ENCODE measurements at places on chromosomes 2 and 18.
A peak's percentile ranks its signal among the peaks of the same experiment; 100 is the strongest.

GRCh38 chr2:69134306-69134945, 121.4 kb downstream of the ANTXR1 start:
- no peak for DNase-seq

DNA sequence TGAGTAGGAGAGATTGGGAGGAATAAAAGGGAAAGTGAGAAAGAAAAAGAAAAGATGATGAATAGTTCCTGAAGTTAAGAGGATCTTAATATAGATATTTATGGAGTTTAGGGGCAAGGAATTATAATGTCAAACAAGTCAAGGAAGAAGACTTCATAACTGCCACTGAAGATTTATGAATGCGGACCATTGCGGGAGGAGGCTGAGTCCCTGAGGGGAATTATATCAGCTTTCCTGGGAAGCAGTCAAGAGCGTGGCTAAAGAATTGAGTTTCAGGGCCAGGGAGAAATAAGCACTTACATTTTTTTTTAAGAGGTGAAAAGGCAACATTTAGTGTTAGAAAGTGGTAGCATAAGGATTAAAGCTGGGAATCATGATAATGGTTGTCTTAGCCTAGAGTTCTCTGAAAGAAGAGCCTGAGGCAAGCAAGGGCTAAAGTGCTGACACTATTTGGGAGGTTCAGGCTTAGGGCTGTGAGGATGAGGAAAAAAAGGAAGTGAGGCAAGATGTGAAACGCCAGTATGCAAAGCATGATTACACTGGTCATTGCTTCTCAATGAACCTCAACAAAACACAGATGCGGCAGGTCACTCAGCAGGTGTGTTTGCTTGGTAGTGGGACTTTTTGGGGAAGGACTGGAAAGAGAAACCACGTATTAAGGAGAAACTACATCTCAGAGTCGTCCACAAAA, 217.1 kb downstream of the SLC4A3 start:
- no peak for DNase-seq

DNA sequence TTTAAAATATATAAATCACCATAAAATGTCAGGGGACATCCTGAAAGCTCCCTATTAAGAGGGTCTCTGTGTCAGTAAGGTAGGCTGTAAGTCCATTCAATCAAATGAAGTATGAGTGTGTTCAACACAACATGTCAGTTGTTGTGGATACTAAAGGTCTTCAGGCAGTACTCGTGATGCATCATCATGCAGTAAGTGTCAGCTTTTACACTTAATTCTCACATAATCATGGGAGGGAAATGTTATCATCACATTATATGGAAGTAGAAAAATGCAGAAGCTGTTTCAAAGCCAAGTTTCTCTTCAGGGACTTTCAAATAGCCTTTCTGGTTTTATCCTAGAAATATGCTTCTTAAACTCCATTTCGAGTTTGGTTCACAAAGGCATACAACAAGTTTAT, 477.1 kb upstream of the ID2 start:
- DNase-seq, result no peak

GRCh38 chr2:195320413-195320973, 336.5 kb upstream of the SLC39A10 start:
- no peak for DNase-seq

DNA sequence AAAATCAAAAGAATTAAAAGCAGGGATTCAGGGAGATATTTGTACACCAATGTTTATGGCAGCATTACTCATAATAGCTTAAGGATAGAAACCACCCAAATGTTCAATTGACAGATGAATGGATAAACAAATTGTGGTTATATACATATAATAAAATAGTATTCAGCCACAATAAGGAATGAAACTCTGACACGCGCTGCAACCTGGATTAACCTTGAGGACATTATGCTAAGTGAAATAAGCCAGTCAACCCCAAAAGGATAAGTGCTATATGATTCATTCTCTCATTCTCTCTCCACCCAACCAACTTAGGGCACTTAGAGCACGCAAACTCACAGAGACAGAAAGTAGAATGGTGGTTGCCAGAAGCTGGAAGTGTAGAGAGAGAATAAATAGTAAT, 216.8 kb upstream of the SLC14A2 start:
- no peak for DNase-seq

GRCh38 chr18:12745095-12745795, 42.4 kb downstream of the PSMG2 start:
- no peak for DNase-seq

DNA sequence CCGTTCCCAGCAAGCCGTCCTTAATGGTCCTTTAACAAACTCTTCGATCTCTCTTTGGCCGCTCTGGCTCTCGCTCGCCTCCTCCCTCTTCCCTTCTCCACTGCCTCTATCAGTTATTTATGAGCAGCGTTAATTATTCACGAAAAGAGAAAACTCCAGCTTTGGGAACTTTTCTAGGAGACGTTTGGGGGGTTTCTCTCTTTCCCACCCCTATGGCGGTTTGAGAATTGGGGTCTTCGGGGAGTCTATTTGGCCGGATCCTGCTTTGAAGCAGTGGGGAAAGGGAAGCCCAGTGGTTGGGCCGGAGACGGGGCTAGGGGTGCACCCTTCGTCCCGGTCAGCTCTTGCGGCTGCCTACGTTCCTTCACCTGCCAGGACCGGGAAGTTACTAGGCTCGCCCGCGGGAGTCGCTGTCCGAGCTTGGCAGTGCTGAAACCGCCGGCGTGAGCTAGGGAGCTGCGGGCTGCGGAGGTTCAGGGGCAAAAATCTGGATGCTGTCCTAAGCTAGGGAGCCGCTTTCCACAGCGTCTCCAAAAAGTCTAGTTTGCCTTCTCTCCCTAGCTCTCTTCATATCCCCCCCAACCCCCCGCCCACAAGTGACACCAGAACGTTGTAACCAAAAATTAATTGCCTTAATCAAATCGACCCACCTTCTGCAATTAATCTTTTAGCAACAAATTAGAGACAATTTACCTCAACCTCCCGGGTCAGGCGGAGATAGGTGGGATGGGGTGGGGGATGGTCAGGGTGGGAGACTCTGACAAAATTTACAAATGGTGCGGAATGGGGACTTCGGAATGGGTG, 8.9 kb upstream of the SKOR2 start:
- no peak for DNase-seq

- DNase-seq, result no peak
Observed at GRCh38 chr18:2857491-2858131, 10.8 kb downstream of the EMILIN2 start.

DNA sequence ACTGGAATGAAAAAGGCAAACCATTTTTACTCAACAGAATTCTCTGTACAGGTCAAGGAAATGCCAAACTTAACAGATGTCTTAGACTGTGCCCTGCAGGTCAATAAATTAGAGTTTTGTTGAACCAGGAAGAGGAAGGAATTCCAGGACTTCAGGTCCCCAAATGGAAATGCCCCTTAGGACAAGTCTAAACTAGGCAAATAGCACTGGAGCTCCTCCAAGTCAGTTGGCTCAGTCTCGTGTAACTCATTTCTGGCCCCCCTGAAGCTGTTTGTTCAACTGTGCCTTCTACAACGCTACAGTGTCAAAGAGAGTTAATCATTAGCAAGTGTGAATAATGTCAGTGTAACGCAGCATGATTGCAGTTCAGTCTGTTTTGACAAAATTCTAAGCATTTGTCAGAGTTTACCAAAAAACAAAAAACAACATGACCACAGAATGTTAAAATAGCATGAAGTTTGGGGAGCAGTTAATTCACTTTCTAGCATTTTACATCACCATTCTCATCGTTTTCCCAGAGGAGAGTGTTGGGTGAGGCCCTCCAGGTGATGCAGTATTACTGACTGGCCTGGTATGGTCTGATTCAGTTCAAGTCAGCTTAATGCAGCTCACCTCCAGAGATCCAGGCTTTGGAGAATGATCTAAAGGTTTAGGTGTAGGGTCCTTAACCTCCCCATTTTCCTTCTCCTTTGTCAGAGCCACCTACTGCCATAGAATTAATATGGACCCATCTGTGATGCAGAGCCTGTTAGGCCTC, 108.1 kb downstream of the AQP4 start:
- no peak for DNase-seq

- no peak for DNase-seq
Observed at GRCh38 chr2:238320648-238321281, 447 bp downstream of the TRAF3IP1 start.

- DNase-seq, result no peak
Observed at GRCh38 chr18:75742516-75742915, 315.0 kb upstream of the SMIM21 start.

GRCh38 chr2:227322530-227323205, 2.4 kb upstream of the MFF start:
- no peak for DNase-seq

DNA sequence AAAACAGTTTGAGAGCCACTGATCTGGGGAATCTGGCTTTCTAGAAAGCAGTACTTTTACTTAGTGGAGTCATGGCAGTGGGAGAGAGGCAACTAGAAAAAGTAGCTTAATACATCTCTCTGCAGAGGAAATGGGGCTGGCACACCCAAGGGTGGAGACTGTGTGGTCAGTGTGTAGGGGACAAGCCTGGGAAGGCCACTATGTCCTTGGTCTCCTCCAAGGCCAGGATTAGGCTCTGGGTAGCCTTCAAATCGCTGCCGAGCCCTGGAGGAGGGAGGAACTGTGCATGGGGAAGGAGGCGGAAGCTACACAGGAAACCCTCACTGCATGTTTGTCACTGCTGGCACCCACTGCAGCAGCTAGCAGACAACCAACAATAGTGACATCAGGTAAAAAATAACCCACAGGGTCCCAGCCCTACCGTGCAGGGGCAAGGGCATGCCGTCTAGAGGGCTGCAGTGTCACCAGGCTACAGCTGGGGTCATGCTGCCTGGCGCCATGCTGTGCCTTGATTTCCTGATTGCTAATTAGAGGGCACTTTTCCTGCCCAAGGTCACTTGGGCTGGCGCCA, 34.8 kb downstream of the LBH start:
- peak; percentile 90 for DNase-seq

- DNase-seq, result no peak
Observed at GRCh38 chr2:126785236-126785635, 113.5 kb upstream of the TEX51 start.

DNA sequence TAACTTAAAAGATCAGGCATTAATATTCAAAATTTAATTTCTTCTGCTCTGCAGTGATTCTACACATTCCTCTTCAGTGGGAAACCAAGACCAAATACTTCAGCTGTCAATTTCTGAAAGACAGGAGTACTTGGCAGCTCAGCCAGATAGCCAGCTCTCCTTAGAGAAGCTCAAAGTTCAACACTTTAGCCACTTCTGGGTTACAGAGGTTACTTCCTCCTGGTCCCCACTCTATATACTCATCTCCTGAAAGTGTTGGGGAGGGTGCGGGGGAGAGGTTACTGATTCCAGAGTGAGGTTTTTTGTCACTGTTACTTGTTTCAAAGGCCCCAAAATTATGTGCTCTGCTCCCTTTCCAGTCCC, 4.1 kb downstream of the CYTIP start:
- no peak for DNase-seq

DNA sequence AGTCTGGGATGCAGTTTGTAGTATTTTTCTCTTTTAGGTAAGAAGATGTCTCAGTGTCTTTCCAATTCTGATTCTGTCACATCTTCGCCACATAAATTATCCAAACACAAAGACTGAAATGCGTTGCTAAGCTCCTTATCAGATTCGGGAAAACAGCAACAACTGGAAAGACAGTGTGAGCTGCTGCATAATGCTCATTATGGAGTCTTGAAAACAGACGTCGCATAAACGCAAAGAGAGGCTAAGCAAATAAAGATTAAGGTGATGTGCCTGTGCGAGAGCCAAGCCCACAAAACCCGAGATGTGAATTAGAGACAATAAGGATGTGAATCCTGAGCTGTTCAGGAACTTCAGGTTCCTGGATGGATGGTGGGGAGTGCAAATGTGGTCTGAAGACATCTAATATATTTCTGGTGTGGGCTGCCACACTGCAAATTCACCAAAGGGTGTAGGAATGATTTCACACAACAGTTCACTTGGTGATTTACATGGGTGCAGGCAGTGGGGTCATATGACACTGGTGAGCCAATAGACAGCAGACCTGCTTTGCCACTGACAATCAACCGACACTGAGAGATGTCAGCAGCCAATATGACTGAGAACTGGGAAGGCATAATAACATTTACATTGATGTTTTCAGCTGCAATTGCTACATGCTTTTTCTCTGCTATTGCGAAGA, 195.8 kb downstream of the MTX2 start:
- no peak for DNase-seq

- no peak for DNase-seq
Observed at GRCh38 chr2:231152800-231153557, 28.1 kb upstream of the HTR2B start.

- no peak for DNase-seq
Observed at GRCh38 chr2:135775420-135775819, 33.8 kb downstream of the UBXN4 start.

DNA sequence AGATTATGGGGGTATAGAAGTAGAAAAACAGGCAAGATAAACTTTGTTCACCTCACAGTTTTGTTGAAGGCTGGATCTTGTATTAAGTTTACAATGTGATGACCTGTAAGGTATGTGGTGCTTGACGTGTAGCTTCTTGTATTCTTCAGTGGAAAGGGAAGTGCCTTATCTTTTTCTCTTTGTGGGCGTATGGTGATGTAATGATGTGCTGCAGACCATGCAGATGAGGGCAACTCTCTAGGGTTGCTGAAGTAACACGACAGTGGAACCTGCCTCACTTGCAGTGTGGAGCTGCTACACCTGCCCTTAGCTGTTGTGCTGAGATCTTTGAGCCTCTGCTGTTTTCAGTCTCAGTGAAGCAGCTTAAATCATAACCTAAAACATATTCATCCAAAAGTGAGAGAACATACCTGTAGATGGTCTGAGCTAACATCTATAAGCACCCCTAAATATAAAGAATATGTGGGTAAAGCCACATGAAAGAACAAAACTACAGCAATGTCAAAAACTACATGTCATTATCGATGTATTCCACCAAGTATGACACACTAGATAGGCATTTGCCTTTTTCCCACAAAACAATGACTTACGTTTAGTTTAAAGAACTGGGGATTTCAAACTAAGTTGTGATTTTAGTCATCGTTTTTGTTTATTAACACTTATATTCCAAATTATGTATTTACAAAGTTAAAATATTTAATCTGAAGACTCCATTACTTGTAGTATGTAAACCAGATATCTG, 1144.1 kb downstream of the CNTNAP5 start:
- no peak for DNase-seq

GRCh38 chr2:146143971-146144370, 1624.1 kb upstream of the ZEB2 start:
- no peak for DNase-seq

- DNase-seq, result peak; percentile 57
Observed at GRCh38 chr2:237923481-237924163, 43.2 kb upstream of the UBE2F start.

GRCh38 chr2:216971593-216971992, 111.7 kb upstream of the TNP1 start:
- no peak for DNase-seq

GRCh38 chr2:27636766-27637165, 7.9 kb downstream of the GPN1 start:
- DNase-seq, result no peak

DNA sequence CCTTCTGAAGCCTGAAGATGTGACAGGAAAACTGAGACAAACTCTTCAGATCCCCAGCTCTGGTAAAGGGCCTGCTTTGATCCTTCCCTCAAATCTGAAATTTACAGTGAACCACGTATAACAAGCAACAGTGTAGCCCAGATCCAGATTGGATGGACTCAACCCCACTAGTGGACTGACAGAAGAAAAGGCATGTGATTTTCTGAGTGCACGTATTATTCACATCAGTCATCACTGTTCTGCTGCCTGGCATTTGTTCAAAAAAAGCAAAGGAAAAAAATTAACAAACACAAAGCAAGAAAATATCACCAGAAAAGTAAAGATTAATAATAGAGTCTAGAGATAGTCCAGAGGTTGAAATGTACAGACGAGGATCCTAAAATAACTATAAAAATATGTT, 87.6 kb downstream of the CYRIA start:
- no peak for DNase-seq

Measured in kidney capillary endothelial cell (primary cell).